ENCODE measurements at places on chromosomes 16 and 17.

DNA sequence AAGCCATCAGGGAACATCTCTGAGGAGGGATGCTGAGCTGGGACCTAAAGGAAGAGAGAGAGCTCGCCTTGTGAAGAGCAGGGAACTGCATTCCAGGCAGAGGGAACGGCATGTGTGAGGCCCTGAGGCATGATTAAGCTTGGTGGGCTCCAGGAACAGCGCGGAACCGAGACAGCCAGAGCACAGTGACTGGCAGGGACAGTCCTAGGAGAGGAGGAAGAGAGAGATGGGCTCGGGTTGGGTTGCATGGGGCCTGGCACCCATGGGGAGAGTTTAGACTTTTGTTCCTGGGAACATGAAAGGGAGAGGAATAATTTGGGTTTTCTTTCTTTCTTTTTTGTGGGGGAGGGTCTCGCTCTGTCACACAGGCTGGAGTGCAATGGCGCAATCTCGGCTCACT lies 39.2 kb upstream of the CPNE2 start:
- no peak for DNase-seq

DNA sequence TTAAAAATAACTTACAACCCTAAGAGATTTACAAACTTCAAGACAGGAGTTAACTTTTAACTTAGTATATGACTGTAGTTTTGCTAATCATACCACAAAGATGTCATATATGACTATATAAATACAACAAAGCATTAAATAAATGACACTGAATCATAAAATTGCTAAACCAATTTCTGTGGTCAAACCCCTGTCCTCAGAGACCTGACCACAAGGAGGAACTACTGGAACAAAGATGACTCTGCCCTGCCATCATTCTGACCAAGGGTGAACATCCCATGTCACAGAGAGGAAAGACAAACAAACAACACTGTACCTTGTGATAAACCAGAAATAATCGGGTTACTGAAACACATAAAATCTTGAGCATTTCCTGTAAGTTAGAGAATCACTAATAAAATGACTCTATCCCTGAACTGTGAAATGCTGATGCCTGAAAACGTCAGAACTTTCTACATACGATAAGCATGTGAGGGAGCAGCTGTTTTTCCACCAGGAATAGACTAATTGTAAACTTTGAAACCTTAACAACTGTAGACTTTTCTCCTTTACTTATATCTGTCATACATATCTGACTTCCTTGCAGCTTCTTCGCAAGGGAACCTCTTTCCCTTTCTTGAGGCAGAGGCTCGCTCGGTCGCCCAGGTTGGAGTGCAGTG lies 47.9 kb downstream of the WDR59 start:
- DNase-seq = no peak

GRCh38 chr16:89924925-89925307 lies 1.8 kb downstream of the TUBB3 start:
- DNase-seq = no peak

DNA sequence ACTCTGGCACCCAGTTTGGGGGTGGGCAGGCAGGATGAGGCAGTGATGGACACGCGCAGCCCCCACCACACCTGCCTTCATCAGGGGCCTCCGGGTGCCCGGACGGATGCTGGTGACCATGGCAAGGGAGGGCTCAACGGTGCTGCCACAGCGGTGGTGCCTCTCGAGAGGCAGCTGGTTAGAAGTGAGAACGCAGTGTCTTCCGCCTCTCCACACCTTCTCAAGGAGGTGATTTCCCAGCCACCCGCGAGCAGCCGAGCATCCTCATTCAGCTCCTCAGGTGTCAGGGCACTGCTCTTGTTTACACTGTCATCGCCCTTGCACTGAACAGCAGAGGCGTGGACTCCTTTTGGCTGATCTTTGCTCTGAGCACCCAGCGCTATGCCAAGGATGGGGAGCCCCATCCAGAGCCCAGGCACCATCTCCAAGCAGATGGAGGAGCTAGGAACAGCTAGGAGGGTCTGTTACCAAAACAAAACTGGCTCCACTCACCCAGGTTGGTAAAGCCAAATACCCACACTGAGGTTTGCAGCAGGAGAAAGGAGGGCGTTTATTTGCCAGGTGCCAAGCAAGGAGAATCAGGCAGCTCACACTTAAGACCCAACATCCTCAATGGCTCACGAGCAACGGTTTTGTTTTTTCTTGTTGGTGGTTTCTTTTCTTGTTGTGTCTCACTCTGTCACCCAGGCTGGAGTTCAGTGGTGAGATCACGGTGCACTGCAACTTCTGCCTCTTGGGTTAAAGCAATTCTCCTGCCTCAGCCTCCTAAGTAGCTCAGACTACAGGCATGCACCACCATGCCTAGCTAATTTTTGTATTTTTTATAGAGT lies 174.3 kb upstream of the TNRC6C start:
- DNase-seq = peak; percentile 49

DNA sequence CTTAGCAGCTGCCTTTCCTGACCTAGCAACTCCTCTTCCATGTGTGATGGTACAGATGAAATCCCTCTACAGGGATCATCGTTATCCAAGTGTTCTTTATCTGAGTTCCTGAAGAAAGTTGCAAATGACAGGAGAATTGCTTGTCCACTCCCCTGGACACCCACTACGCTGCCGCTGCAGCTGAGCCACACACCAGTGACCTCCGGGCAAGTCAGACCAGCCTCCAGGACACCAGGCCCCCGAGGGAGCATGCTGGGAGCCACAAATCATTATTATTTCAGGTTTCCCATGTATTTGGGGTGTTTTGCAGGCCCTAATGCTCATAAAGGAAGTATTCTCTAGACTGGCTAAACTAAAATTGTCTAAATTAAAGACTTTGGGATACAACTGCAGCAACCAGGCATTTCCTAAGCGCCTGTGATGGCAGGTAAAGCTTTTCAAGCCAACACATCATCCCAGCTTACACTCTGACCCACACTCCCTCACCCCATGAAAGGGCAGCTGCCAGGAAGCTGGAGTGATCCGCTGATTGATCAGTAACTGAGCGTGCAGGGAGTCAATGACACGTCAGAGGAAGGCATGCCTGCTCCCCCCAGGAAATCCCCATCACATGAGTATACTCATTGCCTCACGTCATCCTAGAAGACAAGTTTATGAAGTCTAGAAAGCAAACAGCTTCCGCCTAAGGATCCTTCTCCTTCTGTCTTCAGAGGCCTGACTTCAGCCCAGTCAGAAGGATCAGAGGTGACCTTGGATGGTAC lies 14.4 kb downstream of the FA2H start:
- DNase-seq = no peak

DNA sequence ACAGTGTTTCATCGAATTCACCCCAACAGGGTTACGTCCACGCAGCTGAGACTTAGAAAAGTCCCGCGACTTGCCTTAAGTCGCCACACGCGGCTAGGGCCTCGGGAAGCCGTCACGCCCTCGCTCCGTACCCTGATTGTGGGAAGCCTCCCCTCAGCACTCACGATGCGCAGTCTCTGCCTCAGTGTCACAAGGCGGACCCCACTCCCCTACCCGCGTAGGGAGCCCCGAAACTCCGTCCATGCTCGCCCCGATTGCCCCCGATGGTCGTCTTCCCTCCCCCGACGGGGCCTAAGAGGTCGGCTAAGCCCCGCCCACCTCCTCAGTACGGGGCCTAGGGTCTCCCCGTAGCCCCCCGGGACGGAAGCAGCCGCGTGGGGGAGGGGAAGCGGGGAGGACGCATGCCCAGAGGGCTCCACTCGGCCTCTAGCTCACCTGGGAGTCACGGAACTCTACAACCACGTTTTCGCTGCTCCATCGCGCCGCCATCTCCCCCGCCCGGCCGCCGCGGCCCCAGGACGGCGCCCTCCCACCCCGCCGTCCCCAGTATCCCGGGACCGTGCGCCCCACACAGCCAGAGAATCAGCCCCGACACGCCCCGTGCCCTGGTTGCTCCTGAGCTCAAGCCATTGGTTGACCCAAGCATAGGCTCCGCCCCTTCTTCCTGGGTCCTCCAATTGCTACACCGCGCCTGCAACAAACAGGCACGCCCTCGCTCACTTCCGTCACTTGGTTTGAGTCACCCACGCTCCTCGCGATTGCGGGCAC lies at the start of gene WDR59:
TSS of gene WDR59 (minus strand) at position 595 of the 768 bp plus-strand sequence. CDS start at position 489, 106 bp downstream.
- peak; percentile 98 for DNase-seq

GRCh38 chr17:65185668-65186382 lies 48.7 kb downstream of the RGS9 start:
- DNase-seq = no peak

DNA sequence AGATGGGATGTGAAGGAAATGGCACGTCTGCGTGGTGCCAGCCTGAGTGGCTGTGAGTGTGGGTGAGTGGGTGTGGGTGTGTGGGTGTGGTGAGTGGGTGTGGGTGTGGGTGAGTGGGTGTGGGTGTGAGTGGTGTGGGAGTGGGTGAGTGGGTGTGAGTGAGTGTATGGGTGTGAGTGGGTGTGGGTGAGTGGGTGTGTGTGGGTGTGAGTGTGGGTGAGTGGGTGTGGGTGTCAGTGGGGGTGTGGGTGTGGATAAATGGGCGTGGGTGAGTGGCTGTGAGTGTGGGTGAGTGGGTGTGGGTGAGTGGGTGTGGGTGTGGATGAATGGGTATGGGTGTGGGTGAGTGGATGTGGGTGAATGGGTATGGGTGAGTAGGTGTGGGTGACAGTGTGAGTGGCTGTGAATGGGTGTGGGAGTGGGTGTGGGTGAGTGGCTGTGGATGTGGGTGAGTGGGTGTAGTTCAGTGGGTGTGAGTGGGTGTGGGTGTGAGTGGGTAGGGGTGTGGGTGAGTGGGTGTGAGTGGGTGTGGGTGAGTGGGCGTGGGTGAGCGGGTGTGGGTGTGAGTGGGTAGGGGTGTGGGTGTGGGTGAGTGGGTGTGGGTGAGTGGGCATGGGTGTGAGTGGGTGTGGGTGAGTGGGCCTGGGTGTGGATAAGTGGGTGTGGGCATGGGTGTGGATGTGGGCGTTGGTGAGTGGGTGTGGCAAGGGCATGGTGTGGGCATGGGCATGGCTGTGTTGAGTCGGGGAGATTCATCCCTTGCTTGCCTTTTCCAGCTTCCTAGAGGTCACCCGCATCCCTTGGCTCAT lies 80.8 kb downstream of the ZDHHC7 start:
- DNase-seq = no peak

DNA sequence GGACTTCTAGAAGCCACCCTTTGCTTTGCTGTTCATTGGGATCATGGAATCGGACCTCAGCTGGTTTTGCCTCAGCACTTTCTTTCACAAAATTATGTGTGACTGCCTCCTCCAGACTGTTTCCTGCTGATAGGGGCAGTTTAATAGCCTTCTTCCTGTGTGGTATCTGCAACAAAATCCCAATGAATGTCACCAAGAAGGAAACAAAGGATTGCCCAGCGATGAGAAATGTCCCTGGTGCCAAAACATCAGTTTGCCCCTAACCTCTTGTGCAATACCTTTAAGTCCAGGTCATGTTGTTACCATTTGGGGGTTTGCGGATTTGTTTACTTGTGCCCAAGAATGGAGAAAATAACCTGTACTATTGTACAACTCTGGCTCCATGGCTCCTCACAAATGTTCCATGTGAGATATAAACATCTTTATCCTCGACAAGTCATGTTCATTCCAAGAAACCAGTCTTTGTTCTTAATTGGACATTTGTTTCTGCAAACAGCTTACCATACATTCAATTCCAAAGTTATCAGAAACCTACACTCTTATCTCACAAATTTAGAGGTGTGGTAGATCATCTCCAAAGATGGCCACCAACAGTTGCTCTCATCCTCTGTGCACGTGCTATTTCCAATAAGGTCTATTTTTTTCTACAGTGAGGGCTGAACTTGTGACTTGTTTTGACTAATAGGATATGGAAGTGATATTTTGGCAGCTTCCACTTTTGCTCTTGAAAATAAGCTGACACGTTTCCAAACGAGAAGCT lies 14.8 kb downstream of the TAC4 start:
- DNase-seq = no peak

- no peak for DNase-seq
Observed at GRCh38 chr17:4947010-4947410, 1.3 kb downstream of the PFN1 start.

GRCh38 chr17:20236578-20237227 lies 227.5 kb downstream of the SPECC1 start:
- no peak for DNase-seq

DNA sequence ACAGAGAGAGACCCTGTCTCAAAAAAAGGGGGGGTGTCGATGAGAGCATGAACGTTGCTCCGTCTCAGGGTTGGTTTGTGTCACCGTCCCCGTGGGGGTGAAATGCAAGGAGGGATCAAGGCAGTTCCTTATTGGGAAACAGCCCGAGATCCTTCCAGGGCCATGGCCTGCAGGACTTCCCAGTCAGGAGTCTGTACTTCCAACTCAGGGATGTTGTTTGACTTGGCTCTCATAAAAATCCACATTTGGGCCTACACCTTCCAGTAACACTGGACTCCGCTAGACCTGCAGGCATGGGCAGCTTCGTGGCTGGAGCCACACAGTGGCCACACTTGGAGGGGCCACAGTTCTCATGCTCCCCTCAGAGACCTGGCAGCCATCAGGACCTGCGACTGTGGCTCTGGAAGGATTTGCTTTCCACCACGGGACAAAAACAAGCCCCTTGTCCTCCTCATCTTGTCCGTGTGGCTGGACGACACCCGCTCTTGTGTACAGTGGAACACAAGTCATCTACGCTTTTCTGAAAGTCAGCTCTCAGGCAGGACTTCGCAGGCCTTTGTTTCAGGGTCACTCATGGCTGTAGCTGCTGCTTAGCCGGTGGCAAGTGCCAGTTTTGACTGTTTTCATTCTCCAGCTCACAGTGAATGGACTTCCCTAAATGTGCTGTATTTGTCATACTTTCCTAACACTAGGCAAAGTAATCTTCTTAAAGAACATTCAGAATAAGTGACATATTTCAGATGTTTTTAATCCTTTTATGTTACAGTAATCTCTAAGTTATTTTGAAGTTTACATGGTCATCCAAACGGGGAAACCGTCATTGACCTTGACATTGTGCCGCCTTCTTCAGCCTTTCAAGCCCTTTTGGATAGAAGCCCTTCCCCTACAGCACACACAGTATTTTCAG lies 24.2 kb upstream of the IL17C start:
- no peak for DNase-seq

- DNase-seq = no peak
Observed at GRCh38 chr17:50634915-50635731, 442 bp downstream of the ABCC3 start.

DNA sequence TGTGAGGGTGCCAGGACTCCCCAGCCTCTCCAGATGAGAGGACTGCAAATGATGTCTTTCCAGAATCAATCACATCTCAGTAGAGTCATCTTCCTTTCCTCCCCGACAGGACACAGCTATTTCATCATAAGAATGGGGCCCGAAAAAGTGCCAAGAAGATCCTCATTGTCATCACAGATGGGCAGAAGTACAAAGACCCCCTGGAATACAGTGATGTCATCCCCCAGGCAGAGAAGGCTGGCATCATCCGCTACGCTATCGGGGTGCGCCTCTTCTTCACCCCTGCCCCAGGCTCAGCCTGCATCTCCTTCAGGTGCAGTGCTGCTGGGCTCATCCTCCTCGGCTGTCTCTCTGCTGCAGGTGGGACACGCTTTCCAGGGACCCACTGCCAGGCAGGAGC lies 14.3 kb downstream of the ITGAD start:
- no peak for DNase-seq

GRCh38 chr17:55742272-55743102 lies 8.4 kb upstream of the PCTP start:
- no peak for DNase-seq

GRCh38 chr16:85037050-85037410 lies 9.4 kb downstream of the KIAA0513 start:
- no peak for DNase-seq
